ENCODE measurements at places on chromosomes 5 and 9.

DNA sequence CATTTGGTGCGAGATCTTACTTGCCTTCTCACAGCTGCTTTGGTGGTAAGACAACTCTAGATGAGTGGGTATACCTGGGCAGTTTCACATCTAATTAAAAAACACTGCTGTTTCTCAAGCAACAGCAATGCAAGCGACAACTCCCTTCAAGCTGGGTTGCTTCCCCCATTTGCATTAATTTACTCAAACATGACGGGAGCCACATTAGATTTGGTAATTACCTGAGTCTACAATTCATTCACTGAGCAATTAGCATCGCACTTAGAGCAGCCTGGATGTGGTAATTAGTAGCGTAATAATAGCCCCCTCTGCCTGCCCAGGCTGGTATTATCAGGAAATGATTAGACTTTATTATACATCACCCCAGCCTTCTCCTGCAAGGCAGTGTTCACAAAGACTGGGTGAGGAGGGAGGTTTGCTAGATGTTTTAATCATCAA, 73.4 kb downstream of the FBXO38 start:
- peak; percentile 20 for DNase-seq

DNA sequence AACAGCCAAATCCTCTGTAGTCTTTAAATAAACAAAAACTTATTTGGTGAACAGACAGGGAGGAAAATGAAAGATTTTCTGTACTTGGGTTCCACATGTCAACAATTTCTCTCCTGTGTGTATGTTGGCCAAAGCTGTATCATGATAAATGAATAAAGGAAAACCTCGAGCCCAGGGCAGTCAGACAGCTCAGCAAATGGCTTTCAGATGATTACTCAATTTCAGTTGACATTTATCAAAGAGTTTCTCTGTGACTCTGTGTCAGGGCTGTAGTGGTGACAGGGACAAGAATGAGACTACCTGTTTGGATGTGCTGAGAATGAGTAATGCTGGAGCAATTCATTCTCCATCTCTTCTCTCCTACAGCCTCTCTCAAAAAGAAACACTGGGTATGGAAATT, 45.7 kb upstream of the PTGS1 start:
- DNase-seq, result peak; percentile 38

DNA sequence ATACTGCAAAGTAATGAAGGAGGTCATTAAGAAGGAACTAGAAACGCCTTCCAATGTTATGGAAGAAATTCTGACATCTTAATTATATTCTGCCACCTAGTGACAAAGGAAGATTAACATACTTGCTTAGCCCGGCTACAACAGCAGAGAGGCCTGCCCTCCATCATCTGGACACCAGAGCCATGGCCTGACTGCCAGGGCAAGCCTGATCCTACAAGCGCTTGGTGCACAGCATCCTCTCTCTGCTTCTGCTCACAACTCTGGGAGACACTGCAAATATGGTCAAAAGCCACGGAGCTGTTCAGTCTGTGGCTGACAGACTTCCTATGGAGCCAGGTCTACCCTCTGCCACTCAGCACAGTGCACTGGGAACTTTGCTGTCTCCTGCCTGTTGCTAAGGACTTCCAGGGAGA, 87.3 kb upstream of the SLC44A1 start:
- peak; percentile 76 for DNase-seq

GRCh38 chr9:98159301-98159700, 33.1 kb downstream of the CORO2A start:
- no peak for DNase-seq

DNA sequence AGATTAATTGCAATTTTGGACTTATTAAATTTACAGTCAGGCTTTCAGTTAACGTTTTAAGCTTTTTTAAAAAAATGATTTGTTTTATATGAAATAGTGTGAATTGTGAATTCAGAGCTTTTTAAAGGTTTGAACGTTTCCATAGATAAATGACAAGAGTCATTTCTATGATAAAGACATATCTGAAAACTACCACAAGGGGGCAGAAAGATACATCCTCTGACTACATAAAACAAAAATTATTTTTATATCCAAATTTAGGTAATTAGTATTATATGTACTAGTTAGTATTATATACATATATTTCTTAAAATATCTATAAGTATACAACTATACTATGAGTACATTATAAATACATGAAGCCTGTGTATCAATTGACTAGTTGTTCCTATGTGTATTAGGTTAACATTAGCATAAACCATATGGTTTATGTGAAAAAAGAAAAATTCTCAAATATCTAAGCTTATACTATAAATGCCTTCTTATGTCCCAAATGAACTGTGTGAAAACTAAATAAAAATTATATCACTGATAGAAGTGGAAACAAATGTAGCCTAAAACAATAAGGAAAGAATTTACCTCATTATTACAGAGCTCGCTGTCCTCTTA, 155.2 kb downstream of the MEF2C start:
- peak; percentile 32 for DNase-seq

GRCh38 chr5:151721812-151722391, 35.2 kb upstream of the SPARC start:
- DNase-seq, result no peak

- DNase-seq, result no peak
Measured at GRCh38 chr5:139121120-139121519, 77.0 kb downstream of the SIL1 start.

GRCh38 chr5:51389288-51389576, 6.0 kb downstream of the ISL1 start:
- DNase-seq, result no peak

GRCh38 chr9:121283856-121284732, 16.1 kb downstream of the GSN start:
- DNase-seq, result no peak

DNA sequence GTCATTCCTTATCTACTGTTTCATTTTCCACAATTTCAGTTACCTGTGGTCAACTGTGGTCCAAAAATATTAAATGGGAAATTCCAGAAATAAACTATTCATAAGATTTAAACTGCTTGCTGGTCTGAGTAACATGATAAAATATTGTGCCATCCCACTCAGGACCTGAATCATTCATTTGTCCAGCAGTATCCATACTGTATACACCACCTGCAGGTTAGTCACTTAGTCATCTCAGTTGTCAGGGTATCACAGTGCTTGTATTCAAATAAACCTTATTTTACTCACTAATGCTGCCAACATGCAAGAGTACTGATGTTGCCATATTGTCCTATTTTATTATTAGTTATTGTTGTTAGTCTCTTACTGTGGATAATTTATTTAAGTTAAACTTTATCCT, 139.7 kb downstream of the FBXO4 start:
- DNase-seq, result no peak

DNA sequence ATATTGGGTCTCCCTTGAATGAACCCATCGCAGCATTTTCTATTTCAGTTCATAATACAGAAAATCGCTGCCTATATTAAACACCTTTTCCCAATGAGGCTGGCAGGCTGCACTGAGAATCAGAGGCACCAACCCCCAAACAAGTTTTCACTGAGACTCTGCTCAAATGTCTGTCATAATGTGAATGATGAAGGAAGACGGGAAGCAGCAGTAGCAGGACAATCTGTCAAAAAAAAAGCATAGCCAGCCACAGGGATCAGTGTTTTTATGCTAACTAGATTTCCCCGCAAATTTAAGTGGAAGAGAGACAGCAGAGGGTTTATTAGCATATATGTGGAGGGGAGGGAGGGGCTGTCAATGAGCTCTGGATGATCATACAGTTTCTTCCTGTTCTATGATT, 162.7 kb upstream of the PDE4D start:
- DNase-seq, result no peak

- DNase-seq, result peak; percentile 69
Measured at GRCh38 chr9:21812946-21813568, 10.6 kb downstream of the MTAP start.

DNA sequence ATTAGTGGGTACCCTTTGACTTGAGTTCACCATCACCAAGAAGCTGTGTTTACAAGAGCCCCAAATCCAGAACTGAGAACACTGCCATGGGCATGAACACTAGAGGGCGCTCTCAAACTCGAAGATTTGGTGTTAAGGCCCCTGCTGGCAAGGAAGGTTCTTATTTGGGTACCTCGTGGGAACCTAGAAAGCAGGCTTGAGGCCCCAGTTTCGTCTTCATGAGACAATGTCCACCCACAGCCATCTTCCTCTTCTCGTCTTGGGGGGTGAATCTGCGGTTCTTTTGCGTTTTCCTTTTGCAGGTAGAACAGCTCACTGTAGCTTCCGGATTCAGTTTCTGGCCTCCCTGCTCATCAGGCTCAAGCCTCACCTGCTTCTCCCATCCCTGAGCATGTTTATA, 184.0 kb downstream of the SEMA5A start:
- DNase-seq, result peak; percentile 82

DNA sequence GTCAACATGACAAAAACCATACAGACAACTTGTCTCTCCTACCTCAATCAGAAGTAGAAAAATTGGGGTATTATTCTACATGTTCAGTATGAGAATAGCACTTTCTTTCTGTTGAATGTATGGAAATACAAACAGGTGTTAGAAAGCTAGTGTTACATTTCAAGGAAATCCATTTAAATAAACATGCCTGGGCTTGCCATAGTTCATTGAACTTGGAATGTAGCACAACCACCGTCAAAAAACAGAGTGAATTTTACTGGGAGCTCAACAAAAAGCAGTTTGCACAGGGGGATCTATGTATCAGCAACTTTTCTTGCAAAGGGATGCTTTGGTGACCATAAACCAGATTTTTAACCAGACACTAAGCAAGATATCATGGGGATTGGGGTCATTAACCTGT, 307.9 kb upstream of the SMARCA2 start:
- no peak for DNase-seq

- peak; percentile 31 for DNase-seq
Measured at GRCh38 chr5:126383776-126384175, 39.4 kb upstream of the GRAMD2B start.

- peak; percentile 86 for DNase-seq
Measured at GRCh38 chr9:35906923-35907699, 1.1 kb downstream of the HRCT1 start.

GRCh38 chr5:8568858-8569257, 699.9 kb downstream of the MTRR start:
- DNase-seq, result no peak

DNA sequence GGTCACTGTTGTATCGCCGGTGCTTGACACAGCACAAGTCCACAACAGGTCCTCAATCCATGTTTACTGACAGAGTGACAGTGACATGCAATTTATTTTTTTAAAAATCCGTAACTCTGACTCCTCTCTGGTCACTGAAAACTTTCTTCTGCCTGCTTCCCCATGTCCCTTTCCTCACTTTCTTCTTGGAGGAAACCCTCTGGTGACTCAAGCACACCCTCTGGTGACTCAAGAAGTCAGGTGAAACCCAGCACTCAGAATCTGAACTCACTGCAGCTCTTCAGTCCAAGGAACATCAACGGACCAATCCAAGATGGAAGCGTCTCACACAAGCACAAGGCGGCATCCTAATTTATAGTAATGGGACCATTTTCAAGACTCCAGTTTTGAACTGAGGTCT, 245.9 kb downstream of the FSTL4 start:
- DNase-seq, result no peak

- DNase-seq, result no peak
Measured at GRCh38 chr5:179730852-179731251, 1.8 kb upstream of the MAML1 start.

GRCh38 chr9:20511686-20512085, 110.6 kb downstream of the MLLT3 start:
- no peak for DNase-seq

DNA sequence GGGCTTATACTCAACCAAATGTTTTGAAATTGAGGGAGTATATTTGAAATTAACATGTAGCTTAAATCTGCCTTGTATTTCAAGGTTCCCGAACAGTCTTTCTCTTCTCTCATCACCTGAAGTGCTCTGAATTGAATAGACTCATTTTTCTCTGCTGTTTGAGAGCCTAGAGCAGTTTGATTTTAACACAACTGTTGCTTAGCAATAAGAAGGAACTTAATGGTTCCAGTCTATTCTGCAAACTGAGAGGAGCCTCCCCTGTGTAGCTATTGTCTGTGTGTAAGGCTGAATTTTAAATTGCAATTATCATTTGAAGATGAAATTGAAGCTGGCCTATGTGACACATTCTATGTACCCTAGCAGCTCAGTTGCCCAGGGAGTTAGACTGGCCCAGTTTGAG, 87.1 kb upstream of the CKMT2 start:
- DNase-seq, result no peak

DNA sequence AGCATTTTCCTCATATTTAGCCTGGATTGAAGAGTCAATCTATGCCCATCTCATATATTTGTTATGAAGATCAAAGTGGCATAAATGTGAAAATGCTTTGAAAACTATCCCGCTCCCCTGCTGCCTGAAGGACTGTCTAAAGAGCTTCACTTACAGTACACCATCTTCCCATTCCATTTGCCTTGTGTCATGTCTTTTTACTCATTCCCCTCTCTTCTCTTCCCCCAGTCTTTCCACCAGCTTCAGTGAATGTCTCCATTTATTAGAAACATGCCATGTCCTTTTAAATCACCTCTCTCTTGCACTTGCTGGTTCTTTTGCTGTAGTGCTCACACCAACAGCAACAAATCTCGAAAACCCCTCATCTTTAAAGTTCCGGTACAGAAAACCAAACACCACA, 192.7 kb upstream of the SGCD start:
- no peak for DNase-seq

DNA sequence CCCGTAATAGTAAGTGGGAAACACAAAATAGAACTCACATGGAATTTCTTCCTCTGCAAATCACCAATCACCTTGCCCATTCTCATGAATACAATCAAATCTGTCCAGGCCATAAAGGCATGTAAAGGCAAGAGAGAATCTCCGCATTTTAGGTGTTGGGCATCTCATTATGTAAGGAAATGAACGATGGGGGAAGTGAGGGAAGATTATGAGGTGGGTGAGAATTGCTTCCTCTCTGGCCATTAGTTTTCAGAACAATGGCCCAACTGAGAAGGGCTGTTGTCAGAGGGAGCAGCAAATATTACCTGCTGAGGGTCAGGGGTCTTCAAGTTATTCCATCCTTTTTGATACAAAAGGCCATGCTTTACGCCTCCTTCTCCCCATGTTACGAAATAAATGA, 455.1 kb downstream of the ARHGEF28 start:
- no peak for DNase-seq

- no peak for DNase-seq
Measured at GRCh38 chr9:26319859-26320258, 572.7 kb downstream of the CAAP1 start.
